ENCODE measurements at places on chromosomes 6 and 20. TPM values are rescaled to one million over a fixed set of nuclear protein-coding genes. Genes with fewer than 3 reads are reported as not detected.

Gene SYCP2
- 0.21 TPM for total RNA-seq

Gene SRSF6
- 43.2 TPM for total RNA-seq

Gene CDSN
- total RNA-seq: 0.14 TPM

Gene UBD
- total RNA-seq: not detected

Gene DPPA5
- not detected for total RNA-seq

Gene KCNS1
- 1.5 TPM for total RNA-seq

Gene BNIP5
- total RNA-seq: not detected

Gene C20orf202
- 0.05 TPM for total RNA-seq

Gene NFATC2
- 0.21 TPM for total RNA-seq

Gene SLC44A4
- 7.5 TPM for total RNA-seq

Gene NOTCH4
- 0.98 TPM for total RNA-seq

Gene ELOVL4
- total RNA-seq: 8.8 TPM

Gene IRF4
- not detected for total RNA-seq

Gene C20orf141
- total RNA-seq: not detected

Gene OR2J3
- total RNA-seq: not detected

Gene COL9A1
- total RNA-seq: not detected

Gene ASCC3
- total RNA-seq: 38.6 TPM

Measured in airway epithelial cell (primary cell).